A549 treated with CpdA at 1 μM for 4 hours (cell line): ENCODE measurements at places on chromosomes 5 and 9. TPM values are rescaled to one million over a fixed set of nuclear protein-coding genes. Genes with fewer than 3 reads are reported as not detected.

Gene IER5L
- total RNA-seq, result 36.0 to 86.1 TPM (median 78.9 TPM) in 5 replicates

Gene C5
- 10.4 to 13.9 TPM (median 12.5 TPM) in 5 replicates for total RNA-seq

Gene FCN2
- total RNA-seq, result not detected in 5 replicates

Gene QRFP
- not detected in 5 replicates for total RNA-seq

Gene WNT8A
- not detected in 5 replicates for total RNA-seq

Gene HNRNPA0
- 45.7 to 53.5 TPM (median 52.3 TPM) in 5 replicates for total RNA-seq

Gene PKD2L2
- 0.03 to 0.26 TPM (median 0.05 TPM) in 3 of 5 replicates, not detected in the others for total RNA-seq

Gene GRIN3A
- total RNA-seq, result not detected in 5 replicates

Gene IL17B
- total RNA-seq, result 0.29 TPM in 1 of 5 replicates, not detected in the others

Gene PIK3R1
- total RNA-seq, result 4.5 to 7.4 TPM (median 4.8 TPM) in 5 replicates

Gene GLRA1
- total RNA-seq, result not detected in 5 replicates

Gene CDH9
- not detected in 5 replicates for total RNA-seq

Gene C5orf46
- total RNA-seq, result not detected in 5 replicates

Gene PCDHB13
- total RNA-seq, result 0.02 to 0.08 TPM (median 0.07 TPM) in 5 replicates

Gene PFN3
- total RNA-seq, result not detected in 5 replicates

Gene PCDHB8
- 0.24 to 0.42 TPM (median 0.37 TPM) in 5 replicates for total RNA-seq

Gene TMEM174
- not detected in 5 replicates for total RNA-seq

Gene TIGD6
- 4.3 to 5.9 TPM (median 5.0 TPM) in 5 replicates for total RNA-seq

Gene ANGPTL2
- not detected in 5 replicates for total RNA-seq

Gene PAX5
- 0.01 to 0.06 TPM (median 0.02 TPM) in 3 of 5 replicates, not detected in the others for total RNA-seq

Gene ARAP3
- total RNA-seq, result 3.8 to 6.2 TPM (median 4.9 TPM) in 5 replicates

Gene DENND4C
- 15.0 to 23.8 TPM (median 17.4 TPM) in 5 replicates for total RNA-seq

Gene AHRR
- total RNA-seq, result 2.9 to 3.5 TPM (median 3.3 TPM) in 5 replicates

Gene PCA3
- not detected in 5 replicates for total RNA-seq

Gene CEP72
- 8.8 to 10.7 TPM (median 10.6 TPM) in 5 replicates for total RNA-seq

Gene CDH12
- not detected in 5 replicates for total RNA-seq

Gene FASTKD3
- 12.6 to 15.7 TPM (median 14.0 TPM) in 5 replicates for total RNA-seq

Gene DDX4
- 0.02 TPM in 1 of 5 replicates, not detected in the others for total RNA-seq

Gene NUTM2G
- not detected in 5 replicates for total RNA-seq

Gene PCDHGB5
- total RNA-seq, result 1.9 to 2.8 TPM (median 2.4 TPM) in 5 replicates

Gene ARHGEF28
- total RNA-seq, result 13.3 to 16.6 TPM (median 14.9 TPM) in 5 replicates

Gene F12
- 13.4 to 26.6 TPM (median 21.8 TPM) in 5 replicates for total RNA-seq

Gene KLF4
- total RNA-seq, result 12.2 to 19.3 TPM (median 13.4 TPM) in 5 replicates

Gene NELFB
- total RNA-seq, result 42.8 to 63.0 TPM (median 54.8 TPM) in 5 replicates

Gene ABO
- total RNA-seq, result not detected in 5 replicates

Gene RUSC2
- 19.9 to 25.4 TPM (median 22.4 TPM) in 5 replicates for total RNA-seq

Gene FLT4
- 3.5 to 5.6 TPM (median 3.9 TPM) in 5 replicates for total RNA-seq

Gene CERCAM
- 31.8 to 43.4 TPM (median 33.7 TPM) in 5 replicates for total RNA-seq

Gene IFNB1
- not detected in 5 replicates for total RNA-seq

Gene PRRT1B
- total RNA-seq, result 0.61 to 0.89 TPM (median 0.80 TPM) in 5 replicates

Gene SOHLH1
- 0.07 to 0.09 TPM in 2 of 5 replicates, not detected in the others for total RNA-seq

Gene PTPRD
- 0.17 to 0.42 TPM (median 0.20 TPM) in 5 replicates for total RNA-seq

Gene MYMK
- total RNA-seq, result not detected in 5 replicates

Gene IRX4
- 0.15 to 0.29 TPM (median 0.26 TPM) in 5 replicates for total RNA-seq

Gene HACD4
- total RNA-seq, result 0.80 to 1.1 TPM (median 0.96 TPM) in 5 replicates

Gene MSX2
- 4.6 to 6.7 TPM (median 6.3 TPM) in 5 replicates for total RNA-seq

Gene IQGAP2
- 1.1 to 1.7 TPM (median 1.3 TPM) in 5 replicates for total RNA-seq

Gene LAMC3
- total RNA-seq, result 1.5 to 2.6 TPM (median 2.2 TPM) in 5 replicates

Gene FSTL4
- 2.4 to 4.5 TPM (median 3.5 TPM) in 5 replicates for total RNA-seq

Gene ORM2
- not detected in 5 replicates for total RNA-seq

Gene NEURL1B
- total RNA-seq, result 2.2 to 3.4 TPM (median 2.6 TPM) in 5 replicates

Gene TAF1L
- total RNA-seq, result not detected in 5 replicates

Gene C7
- total RNA-seq, result not detected in 5 replicates
